ENCODE measurements at places on chromosomes 12 and 14. TPM values are rescaled to one million over a fixed set of nuclear protein-coding genes. Genes with fewer than 3 reads are reported as not detected.

HOXC5 gene
- not detected for total RNA-seq

RPL10L gene
- total RNA-seq: not detected

KLRG1 gene
- 3.9 TPM for total RNA-seq

CLEC7A gene
- 0.67 TPM for total RNA-seq

OR6C65 gene
- not detected for total RNA-seq

DNA sequence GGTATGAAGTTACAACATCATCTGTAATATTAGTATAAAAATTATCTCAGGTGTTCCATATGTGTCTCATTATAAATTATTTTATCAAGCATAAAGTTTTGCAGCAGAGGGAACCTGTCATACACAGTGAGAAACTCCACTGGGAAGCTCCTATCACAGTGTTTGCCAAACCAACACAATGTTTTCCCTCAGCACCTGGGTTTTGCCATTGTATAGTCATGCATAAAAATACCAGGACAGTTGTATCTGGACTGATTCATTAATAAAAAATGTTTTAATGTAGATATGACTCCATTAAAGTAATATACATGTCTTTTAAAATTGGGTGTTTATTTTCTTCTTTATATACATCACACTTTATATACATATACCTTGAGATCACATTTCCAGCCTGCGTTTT is 56.6 kb downstream of the METTL25 start:
- no peak for DNase-seq

DNA sequence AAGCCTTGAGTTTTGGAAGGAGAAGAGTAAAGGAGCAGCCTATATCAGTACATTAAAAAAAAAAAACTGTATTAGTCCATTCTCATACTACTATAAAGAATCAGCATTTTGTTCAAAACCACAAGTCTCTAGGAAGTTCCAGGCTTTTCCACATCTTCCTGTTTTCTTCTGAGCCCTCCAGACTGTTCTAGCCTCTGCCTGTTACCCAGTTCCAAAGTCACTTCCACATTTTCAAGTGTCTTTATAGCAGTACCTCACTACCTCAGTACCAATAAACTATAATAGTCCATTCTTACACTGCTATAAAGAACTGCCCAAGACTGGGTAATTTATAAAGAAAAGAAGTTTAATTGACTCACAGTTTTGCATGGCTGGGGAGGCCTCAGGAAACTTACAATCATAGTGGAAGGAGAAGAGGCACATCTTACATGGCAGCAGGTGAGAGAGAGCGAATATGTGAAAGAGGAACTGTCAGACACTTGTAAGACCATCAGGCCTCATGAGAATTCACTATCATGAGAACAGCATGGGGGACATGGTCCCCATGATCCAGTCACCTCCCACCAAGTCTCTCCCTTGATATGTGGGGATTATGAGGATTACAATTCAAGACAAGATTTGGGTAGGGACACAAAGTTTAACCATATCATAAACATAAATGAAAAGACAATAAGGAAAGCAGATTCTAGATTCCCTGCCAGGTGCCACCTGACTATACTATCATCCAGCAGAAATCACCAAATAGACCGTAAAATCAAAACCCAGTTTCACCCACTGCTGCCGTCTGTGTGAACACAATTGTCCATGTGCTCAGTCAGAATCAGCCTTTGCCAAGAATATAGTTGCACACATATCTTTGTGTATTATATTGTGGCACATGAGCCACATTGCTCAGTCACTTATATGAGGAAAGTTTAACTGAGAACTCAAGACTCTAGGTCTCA is 27.8 kb downstream of the TOGARAM1 start:
- no peak for DNase-seq

DNA sequence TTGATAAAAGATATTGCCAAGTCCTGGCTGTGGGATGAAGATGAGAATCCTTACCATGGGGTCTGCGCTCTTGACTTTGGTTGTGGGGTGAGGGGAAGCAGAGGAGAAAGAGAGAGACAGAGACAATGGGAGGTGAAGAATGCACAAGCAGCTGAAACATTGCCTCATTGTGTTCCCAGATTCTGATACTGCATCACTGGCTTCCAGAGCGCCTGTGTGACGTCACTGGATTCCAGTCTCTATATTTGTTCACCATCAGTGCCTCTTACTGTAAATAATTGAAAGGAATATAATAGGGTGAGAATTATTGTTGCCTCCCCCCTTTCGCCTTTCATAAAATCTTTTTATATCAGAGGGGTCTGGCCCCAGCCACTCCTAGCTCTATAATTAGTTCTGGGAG is 188.9 kb upstream of the NTF3 start:
- no peak for DNase-seq

- DNase-seq: no peak
These were observed 44.6 kb downstream of the DCAF5 start for GRCh38 chr14:69108358-69108757.

- no peak for DNase-seq
These were observed 39.9 kb upstream of the GPR132 start for GRCh38 chr14:105105158-105105557.

GRCh38 chr14:22561661-22562579 is 27.1 kb downstream of the DAD1 start:
- DNase-seq: peak; percentile 47

DNA sequence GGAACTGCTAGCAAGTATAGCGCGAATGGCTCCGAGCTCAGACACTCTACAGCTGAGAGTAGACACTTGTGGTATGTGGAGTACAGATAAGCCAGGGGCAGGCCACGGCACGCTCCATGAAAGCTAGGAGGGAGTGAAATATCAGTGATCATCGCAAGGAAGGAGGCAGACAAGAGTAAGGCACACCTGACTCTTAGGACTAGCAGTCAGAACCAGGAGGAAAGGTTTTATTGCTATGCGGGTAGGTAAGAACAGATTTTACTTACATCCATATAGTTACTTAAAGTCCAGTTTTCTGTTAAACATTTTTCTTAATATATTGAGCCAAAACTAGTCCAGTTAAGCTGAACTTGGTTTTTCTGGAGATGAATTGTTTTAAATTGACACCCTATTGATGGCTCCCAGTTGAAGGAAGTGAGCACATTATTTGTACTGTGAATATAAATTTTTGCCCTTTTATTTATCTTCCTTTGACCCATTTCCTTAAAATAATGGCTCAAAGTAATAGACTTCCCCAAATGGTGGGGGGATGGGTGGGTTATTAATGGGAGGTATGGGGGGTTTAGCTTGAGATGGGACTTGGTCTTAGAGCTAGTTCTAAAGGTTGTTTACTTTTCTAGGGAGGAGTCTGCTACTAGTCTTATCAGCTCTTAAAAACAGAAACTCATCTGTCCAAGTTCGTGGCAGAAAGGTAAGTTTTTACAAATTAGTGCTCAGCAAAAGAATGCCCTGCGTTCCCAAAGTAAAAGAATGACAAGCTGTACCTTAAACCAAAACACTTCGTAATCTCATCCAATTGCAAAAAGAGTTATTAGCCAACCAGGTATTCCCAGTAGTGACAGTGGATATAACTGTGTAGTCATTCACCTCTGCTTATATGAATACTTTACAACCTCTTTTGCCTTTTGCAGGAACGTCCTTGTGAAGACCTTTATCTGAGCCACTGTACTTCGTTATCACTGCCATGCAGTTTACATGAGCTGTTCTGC is 5.8 kb downstream of the HNRNPA1 start:
- DNase-seq: no peak

- DNase-seq: no peak
These were observed 340.7 kb downstream of the DPF3 start for GRCh38 chr14:72553161-72553560.

DNA sequence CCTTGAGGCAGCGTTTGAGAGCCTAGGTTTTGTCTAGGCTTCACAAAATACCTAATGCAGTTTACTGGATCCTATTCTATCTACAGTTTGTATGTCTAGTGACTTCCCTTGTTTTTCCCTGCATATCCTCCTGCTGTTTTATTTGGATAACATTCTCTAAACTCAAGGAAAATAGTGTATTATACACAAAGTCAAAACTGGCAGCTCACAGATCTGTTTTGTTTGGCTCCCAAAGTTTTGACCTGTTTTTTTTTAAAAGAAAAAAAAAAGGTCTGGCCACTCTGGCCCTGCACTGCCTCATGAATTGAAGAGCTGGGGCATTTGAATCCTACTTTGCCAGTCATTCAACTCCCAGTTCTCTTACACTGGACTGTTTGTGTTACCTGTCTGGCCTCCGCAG is 155.3 kb downstream of the KICS2 start:
- no peak for DNase-seq

- DNase-seq: no peak
These were observed 3.6 kb upstream of the BRMS1L start for GRCh38 chr14:35822501-35822900.

DNA sequence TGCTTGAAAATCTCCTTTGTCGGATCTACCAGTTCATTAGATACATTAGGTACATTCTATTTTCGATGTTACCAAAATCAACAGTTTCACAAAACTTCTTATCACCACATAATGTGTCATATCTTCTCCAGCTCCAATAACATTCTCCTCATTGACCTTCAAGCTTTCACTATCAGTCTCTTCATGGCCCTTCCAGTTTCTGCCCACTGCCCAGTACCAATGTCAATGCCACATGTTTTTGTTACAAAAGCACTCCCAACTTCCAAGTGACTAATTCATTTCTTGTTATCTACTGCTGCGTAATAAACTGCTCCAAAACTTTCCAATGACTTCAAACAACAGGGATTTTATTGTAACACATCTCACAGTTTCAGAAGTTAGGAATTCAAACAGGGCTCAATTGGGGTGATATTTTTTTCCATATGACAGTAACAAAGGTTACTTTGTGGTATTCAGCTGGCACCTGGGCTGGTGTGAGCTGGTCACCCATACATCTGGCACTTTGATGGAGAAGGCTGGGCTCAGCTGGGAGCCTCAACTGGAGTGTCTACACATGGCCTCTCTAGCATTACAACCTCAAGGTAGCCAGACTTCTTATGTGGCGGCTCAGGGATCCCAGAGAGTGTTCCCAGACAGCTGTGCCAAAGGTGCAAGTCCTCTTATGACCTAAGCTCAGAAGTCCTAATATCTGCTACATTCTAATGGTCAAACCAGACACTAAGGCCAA is 6.1 kb downstream of the OR5AU1 start:
- DNase-seq: no peak

DNA sequence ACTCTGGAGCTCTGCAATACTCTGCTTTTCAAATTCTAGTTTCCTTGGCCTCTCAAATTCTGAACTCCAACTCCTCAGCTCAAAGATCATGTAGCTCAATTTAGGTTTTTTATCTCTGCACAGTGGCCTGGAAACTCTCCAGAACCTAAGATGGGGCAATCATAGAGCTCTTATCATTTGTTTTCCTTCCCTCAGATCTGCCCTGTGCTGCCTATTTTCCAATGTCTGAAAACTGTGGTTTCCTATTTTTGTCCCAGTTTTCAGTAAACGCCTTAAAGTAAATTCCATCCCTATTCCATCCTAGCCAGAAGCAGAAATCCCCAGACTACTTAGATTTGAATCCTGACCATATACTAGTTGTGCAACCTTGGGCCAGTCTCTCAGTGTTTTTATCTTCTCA is 73.2 kb downstream of the CEP83 start:
- DNase-seq: no peak

- peak; percentile 78 for DNase-seq
These were observed 73.1 kb upstream of the CEP83 start for GRCh38 chr12:94532490-94533422.

GRCh38 chr14:27688841-27689444 is 1077.6 kb upstream of the FOXG1 start:
- no peak for DNase-seq

DNA sequence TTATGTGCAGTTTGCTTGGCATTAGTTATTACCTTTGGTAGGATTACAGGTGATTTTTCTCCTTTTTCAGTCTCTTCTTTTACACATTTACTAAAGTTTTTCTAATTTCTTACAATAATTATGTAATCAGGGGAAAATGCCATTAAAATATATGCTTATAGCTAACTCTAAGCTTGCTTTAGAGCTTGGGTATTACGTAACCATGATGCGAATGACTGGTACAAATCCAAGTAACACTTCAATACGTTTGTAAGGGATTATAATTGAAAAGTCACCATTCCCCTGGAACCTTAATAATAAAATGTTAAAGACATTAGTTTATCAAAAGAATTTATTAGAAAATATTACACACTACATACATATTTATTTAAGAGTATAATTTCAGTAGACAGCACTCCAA is 71.6 kb downstream of the SCAF11 start:
- DNase-seq: no peak

All from B cell (primary cell).